ENCODE measurements at places on chromosomes 16 and 17.

- no peak for DNase-seq
Measured at GRCh38 chr16:11744075-11744470, 1.4 kb upstream of the TXNDC11 start.

DNA sequence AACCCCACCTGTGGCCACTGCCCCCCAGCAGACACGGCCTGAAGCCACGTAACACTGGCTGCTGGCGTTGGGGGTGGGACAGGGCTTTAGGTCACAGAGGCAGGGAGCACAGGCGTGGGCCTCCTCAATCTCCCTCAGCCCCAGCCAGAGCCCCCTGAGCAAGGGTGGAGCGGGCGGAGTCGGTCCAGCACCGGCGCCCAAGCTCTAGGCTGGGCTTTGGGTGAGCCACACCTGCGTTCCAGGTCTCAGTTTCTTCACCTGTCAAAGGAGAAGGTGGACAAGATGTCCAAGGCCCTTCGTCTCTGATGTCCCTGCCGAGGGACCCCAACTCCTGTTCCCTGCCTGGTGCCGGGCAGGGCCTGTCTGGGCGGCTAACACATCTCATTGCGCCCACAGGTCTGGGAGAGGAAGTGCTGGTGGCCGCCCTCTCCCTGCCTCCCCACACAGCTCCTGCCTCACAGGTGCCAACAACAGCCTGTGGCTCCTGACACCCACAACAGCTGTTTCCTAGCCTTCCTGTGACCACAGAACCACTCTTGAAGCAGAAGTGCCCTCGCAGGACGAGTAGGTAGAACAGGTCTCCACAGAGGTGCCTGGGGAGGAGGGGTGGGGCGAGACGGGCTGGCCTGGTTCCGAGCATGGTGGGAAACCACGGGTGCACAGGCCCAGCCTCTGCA is 12.0 kb downstream of the FAM83G start:
- no peak for DNase-seq

GRCh38 chr16:88558457-88559442 is 11.5 kb upstream of the ZC3H18 start:
- DNase-seq: peak; percentile 59

- DNase-seq: no peak
Measured at GRCh38 chr17:41974031-41974430, 7.4 kb downstream of the CNP start.

- DNase-seq: no peak
Measured at GRCh38 chr16:75996491-75996890, 270.2 kb upstream of the CPHXL start.

DNA sequence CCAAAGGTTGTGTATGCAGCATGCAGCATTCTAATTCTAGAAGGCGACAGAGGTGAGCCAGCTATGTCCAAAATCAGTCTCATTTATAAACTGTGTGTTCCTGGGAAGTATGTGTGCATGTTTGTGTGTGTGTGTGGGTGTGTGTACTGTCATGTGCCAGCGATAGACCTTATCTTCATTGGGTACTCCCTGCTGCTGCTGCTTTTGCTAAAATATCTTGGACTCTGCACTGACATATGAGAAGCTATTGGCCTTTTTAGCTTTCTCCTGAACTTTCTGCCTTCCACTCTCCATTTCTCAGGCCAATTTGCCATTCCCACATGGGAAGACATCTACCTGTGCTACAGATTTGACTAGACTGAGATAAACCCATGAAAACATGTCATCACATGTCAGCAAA is 2.0 kb upstream of the LPO start:
- DNase-seq: no peak

GRCh38 chr17:31888124-31888523 is 13.4 kb downstream of the UTP6 start:
- DNase-seq: no peak

GRCh38 chr16:88804552-88805339 is 1.2 kb downstream of the CDT1 start:
- DNase-seq: no peak

All from frontal cortex (tissue), 4 donors.